Naive thymus-derived CD4-positive, alpha-beta T cell (primary cell): ENCODE measurements at places on chromosomes 4 and X. TPM values are rescaled to one million over a fixed set of nuclear protein-coding genes. Genes with fewer than 3 reads are reported as not detected.

Gene XAGE5
- total RNA-seq = not detected

Gene ERAS
- total RNA-seq = not detected

Gene COQ2
- 10.3 TPM for total RNA-seq

Gene TNMD
- not detected for total RNA-seq

Gene MAMLD1
- 0.46 TPM for total RNA-seq

Gene KCNIP4
- not detected for total RNA-seq

Gene CXCL3
- total RNA-seq = 0.92 TPM

Gene KLB
- total RNA-seq = not detected

Gene JCHAIN
- not detected for total RNA-seq

Gene SHROOM3
- total RNA-seq = not detected

Gene NAP1L2
- 2.5 TPM for total RNA-seq

Gene SYP
- 1.3 TPM for total RNA-seq

Gene FAM184B
- not detected for total RNA-seq

Gene RASL11B
- not detected for total RNA-seq

Gene SNCA
- 3.0 TPM for total RNA-seq

Gene GRPR
- total RNA-seq = not detected

Gene CLIC2
- total RNA-seq = 1.7 TPM

Gene ESX1
- total RNA-seq = not detected in 2 replicates

Gene CFI
- total RNA-seq = not detected in 2 replicates

Gene SASH3
- total RNA-seq = 71.8 TPM

Gene CWH43
- not detected in 2 replicates for total RNA-seq

Gene SHROOM4
- total RNA-seq = not detected in 2 replicates

Gene FAM9B
- not detected for total RNA-seq

Gene MAGEA8
- not detected in 2 replicates for total RNA-seq

Gene USP11
- 77.0 TPM for total RNA-seq

Gene MAGEA10
- total RNA-seq = not detected

Gene SLC26A1
- 0.31 TPM in 1 of 2 replicates, not detected in the other for total RNA-seq

Gene PTTG2
- total RNA-seq = 2.0 and 3.8 TPM in 2 replicates

Gene SRPX
- total RNA-seq = not detected in 2 replicates

Gene ADGRL3
- total RNA-seq = not detected

Gene GASK1B
- total RNA-seq = 1.2 TPM

Gene STARD8
- total RNA-seq = 0.62 TPM

Gene TCP11X2
- total RNA-seq = not detected

Gene ASMTL
- total RNA-seq = 43.2 TPM

Gene F8
- 0.89 TPM for total RNA-seq

Gene DCAF8L1
- total RNA-seq = not detected

Gene NDUFC1
- 19.4 TPM for total RNA-seq

Gene FAM53A
- 1.4 TPM for total RNA-seq
